Activated CD4-positive, alpha-beta memory T cell treated with anti-CD3 and anti-CD28 coated beads, Interleukin-2, amount 10 ng/mL, durations not matched to agents 7 days and 5 days (primary cell): ENCODE measurements at places on chromosomes 13 and 19. TPM values are rescaled to one million over a fixed set of nuclear protein-coding genes. Genes with fewer than 3 reads are reported as not detected.

The TPT1 gene
- 4,462 TPM for total RNA-seq

DNA sequence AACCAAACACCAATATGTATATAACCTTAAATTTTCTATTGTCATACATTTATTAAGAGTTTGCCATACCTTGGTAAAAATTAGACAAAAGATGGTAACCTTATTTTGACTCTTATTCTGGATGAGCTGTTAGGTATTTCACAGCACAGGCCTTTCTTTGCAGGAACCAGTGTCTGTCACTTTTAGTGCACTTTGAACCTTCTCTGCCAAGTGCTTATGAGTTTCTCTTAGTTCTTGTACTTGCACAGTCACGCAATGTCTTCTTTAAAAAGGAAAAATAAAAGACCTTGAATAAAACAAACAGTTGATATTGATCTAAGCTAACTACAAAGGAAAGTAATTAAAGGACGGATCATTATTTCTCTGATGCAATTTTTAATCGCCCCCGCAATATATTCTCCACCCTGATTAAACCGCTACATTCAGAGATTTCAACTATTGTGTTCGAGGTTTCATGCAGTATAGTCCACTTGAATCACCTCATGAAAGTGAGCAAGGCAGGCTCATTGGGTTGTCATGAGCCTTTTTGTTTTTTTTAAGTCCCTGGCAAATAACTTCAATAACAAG, 534.5 kb downstream of the KLF5 start:
- H3K27me3 ChIP-seq: no peaks in the 10 kb centered on the region
- DNase-seq: no peak
- no peaks in the 10 kb centered on the region for H3K36me3 ChIP-seq

- H3K36me3 ChIP-seq: no peaks in the 10 kb centered on the region
- H3K4me3 ChIP-seq: no peak overlapping the region
- peaks cover 62% of the 10 kb centered on the region for H3K27me3 ChIP-seq
- peaks cover 11% of the 10 kb centered on the region for H3K4me1 ChIP-seq
- no peak overlapping the region for H3K27ac ChIP-seq
- DNase-seq: no peak
Observed at GRCh38 chr13:98143157-98143553, 261 bp downstream of the FARP1 start.

DNA sequence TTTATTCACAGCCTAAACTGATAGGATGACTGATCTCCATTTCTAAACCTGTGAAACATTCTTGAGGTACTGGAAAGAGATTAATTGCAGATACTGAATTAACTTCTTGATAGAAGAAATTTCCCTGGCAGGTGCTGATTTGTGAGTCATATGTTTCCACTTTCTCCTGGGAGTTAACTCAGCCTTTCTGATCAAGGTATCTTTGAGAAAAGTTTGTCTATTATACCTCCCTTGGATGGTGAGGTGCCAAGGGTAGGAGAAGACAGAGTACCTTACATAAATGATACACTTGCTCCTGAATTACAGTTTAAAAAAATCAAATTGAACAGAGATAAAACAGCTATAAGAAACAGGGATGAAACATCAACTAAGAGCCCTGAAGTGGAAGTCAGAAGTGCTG, 123.0 kb downstream of the RGCC start:
- no peaks in the 10 kb centered on the region for H3K27me3 ChIP-seq
- no peak for DNase-seq
- H3K36me3 ChIP-seq: peaks cover 15% of the 10 kb centered on the region
- no peak overlapping the region for H3K27ac ChIP-seq

DNA sequence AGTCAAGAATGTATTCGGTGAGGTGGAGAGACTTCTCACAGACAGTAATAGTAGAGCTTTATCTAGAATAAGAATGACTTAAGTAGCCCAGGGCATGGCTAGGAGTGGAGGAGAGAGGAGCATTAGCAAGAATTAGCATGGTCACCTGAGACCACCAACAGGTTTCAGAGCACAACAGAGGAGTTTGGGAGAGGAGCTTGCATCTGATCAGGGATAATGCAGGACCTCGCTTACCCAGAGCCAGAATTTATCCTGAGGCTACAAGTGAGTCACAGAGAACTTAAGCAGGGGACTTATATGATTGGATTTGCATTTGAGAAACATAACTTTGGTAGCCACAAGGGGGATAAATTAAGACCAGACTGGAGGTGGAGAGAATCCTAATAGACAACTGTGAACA, 102.1 kb upstream of the FNDC3A start:
- DNase-seq: no peak
- H3K4me1 ChIP-seq: no peaks in the 10 kb centered on the region
- no peak overlapping the region for H3K4me3 ChIP-seq
- H3K36me3 ChIP-seq: no peaks in the 10 kb centered on the region
